ENCODE measurements at places on chromosomes 11 and 22.

GRCh38 chr22:44212936-44213335 lies 32.2 kb downstream of the PARVG start:
- no peak for DNase-seq

- peak; percentile 60 for DNase-seq
Observed at GRCh38 chr22:49825944-49826602, 1.6 kb downstream of the BRD1 start.

- no peak for DNase-seq
Observed at GRCh38 chr11:98036810-98037209, 983.9 kb upstream of the CNTN5 start.

DNA sequence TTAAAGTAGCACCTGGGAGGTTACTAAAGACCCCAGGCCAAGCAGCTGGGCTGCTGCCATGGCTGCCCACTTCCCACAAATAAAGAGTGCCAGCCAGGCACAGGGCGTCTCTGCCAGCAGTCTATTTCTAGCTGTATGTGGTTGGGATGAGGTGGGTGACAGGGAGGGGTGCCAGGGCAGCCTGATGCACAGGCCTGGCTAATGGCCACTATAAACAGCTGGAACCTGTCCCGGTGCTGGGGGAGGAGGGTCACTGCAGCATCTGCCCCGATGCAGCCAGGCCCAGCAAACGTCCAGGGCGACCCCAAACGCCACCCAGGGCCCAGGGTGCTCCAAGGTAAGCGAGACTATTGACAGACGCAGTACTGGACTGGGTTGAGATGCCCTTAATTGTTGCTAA lies 37.4 kb downstream of the SCUBE1 start:
- no peak for DNase-seq
